ENCODE measurements at places on chromosomes 5 and 9.

DNA sequence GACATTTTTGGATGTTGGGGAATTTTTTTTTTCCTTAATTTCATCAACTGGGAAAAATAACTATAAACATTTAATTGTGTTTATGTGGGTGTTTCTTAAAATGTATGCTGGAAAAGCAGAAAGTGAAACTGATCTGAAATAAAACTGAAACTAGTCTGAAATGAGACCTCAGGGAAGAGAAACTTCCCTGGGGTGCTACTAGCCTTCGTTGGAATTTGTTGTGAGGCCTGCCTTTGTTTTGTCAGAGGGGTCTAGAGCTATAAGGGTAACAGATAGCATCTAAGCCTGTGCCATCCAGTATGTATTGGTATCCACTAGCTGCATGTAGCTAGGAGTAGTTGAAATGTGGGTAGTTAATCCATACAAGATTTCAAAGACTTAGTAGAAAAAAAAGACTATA, 10.4 kb downstream of the ZNF618 start:
- no peak for DNase-seq

GRCh38 chr9:14428781-14429230, 114.9 kb upstream of the NFIB start:
- DNase-seq = peak; percentile 63

GRCh38 chr5:109755761-109756160, 66.0 kb downstream of the MAN2A1 start:
- DNase-seq = no peak

- peak; percentile 30 for DNase-seq
These were observed 90.6 kb upstream of the ICE1 start for GRCh38 chr5:5331848-5332247.

- DNase-seq = peak; percentile 21
These were observed 236.2 kb upstream of the NFIL3 start for GRCh38 chr9:91659529-91660495.

- DNase-seq = no peak
These were observed 202.9 kb downstream of the GADD45G start for GRCh38 chr9:89807682-89808075.

DNA sequence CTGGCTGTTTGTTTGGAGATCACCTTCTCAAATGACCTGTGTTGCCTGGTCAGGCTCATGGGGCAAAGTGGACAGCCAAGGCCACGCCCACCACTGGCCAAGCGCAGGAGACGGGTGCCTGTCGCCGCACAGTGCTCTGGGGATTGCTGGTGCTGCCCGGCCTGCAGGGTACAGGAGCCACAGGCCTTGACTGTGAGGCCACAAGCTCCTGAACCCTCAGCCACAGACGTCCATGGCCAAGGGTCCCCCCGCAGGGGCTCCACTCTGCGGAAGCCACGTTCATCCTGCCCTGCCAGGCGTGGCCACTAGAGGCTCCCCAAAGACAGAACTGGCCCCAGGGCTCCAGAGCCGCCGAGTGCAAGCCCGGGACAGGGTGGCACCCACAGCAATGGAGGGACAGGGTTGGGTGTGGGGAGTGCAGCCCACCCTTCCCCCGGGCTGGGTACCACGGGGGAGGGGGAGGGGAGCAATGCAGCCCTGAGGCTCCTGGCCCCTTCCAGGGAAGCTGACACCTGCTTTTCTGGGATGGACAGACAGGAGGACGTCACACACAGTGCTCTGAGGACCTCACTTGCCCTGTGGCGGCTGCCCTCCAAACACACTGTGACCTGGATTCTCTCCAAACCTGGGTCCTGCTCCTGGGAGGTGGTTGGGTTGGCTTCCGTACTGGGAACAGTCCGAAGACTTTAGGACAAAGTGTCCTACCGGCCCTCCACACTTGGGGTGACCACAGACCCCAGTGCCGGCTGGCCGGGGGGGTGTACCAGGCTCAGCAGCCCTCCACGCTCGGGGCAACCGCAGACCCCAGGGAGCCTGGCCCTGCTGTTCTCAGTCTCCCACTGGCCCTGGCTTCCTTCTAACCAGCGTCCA, 21.5 kb downstream of the TPPP start:
- DNase-seq = peak; percentile 37

- DNase-seq = peak; percentile 99
These were observed 62.3 kb downstream of the LHFPL2 start for GRCh38 chr5:78586251-78586650.

GRCh38 chr9:77514886-77515711, 133.0 kb downstream of the GNA14 start:
- DNase-seq = peak; percentile 12

GRCh38 chr5:145838276-145838675, 3.1 kb upstream of the PRELID2 start:
- DNase-seq = peak; percentile 77

DNA sequence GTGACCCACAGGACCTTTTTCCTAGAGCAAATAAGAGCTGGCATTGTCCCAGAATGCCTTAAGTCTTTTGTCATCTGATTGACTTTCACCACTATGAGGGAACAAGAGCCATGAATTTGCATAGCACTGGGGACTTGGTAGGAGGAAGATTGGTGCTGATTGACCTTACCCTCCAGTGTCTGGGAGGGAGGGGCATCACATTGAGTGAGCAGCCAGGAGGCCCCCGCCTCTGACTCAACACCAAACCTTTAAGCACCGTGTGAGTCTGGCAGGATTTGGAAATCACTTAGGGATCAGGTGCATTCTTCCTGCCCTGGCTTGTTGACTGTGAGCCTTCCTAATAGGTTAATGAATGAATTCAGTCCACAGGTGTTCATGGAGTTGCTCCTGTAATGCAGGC, 40.7 kb downstream of the WNK2 start:
- DNase-seq = no peak

GRCh38 chr5:43270645-43271044, 42.6 kb downstream of the HMGCS1 start:
- no peak for DNase-seq

DNA sequence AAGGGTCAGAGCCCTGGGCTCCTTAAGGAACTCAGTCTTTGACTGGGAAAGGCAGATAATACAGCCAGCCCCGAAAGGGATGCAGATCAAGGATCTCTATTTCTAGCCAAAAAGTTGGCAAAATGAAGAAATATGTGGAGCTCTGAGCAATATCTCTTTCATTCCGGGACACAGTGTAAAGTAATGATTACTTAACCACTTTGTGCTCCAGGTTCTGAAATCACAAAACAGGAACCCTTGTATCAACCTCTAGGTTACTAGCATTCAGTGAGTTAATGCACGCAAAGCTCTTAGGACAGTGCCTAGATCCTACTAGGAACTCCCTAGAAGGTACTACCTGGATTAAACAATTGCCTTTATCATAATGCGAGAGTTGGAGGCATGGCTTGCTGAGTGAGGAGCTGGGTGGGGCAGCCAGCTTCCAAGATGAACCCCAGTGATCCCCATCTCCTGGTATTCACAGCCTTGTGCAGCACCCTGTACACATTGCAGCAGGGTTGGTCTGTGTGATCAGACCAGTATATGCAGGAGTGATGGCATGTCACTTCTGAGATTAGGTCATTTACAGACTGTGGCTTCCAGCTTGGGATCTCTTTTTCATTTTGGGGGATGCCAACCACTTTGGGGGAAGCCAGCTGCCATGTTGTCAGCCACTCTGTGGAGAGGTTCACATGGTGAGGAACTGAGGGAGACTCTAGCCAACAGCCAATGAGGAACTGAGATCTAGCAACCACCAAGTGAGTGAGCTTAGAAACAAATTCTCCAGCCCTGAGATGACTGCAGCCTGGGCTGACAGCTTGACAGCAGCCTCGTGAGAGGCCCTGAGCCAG, 103.1 kb upstream of the SLC44A1 start:
- no peak for DNase-seq

DNA sequence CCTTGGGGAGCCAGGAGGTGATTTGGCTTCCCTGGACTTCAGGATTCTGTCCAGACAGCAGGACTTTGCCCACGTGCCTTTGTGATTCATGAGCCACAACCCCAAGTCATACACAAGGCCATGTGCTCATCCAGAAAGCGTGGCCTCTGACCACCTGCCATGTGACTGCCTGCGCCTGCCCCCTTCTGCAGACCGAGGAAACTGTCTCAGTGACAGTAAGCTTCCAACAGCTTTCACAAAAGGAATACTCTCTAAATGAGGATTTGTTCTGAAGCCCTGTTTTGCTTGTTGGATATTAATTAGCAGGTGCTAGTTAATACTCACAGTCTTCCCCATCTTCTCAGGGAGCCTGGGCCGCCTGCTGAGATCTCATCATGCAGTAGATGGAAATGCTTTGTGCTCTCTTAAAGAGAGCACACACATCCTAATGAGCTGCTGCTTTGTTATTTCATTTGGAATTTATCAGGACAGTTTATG, 36.9 kb upstream of the ANGPTL2 start:
- peak; percentile 88 for DNase-seq

DNA sequence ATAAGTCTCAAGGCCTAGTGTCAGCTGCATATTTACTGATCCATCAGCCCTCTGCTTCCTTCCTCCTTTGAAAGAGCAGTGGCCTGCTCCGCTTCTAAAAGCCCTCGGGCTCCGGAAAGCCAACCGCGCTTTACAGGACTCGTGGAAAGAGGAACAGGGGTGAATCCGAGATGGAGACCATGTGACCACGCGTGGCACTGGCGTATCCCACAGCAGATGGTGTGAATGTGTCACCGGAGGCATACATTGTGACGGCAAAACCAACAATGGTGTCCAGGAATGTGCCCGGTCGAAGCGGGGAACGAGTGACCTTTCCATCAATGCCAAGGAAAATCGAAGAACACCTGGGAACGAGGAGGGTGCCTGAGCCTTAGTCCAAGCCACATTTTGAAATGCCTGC, 484.6 kb downstream of the SPATA31A7 start:
- DNase-seq = no peak

Data from amniotic epithelial cell (primary cell).